ENCODE measurements at places on chromosomes 12 and 14.

GRCh38 chr14:64174922-64175782 lies 119.0 kb downstream of the ESR2 start:
- DNase-seq = no peak

GRCh38 chr12:25801734-25802133 lies 156.7 kb upstream of the RASSF8 start:
- no peak for DNase-seq

DNA sequence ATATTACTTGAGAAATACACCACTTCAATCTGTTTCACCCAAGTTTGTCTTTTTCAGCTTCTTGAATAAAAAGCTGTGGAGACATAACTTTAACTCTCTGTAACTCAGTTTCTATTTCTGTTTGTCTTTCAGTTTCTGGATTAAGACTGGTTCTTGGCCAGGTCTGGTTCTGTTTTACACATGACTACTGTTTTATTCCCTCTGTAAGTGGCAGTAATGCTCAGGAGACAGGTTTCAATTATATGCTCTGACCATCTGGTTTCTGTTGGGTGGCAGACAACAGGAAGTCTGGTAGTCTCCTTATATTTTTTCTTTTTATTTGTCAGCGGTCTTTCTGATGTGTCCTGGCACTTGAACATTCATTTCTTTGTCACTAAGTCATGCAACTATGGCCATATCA lies 102.9 kb downstream of the RPS29 start:
- DNase-seq = no peak

GRCh38 chr14:74535756-74536325 lies 42.3 kb downstream of the ISCA2 start:
- no peak for DNase-seq

DNA sequence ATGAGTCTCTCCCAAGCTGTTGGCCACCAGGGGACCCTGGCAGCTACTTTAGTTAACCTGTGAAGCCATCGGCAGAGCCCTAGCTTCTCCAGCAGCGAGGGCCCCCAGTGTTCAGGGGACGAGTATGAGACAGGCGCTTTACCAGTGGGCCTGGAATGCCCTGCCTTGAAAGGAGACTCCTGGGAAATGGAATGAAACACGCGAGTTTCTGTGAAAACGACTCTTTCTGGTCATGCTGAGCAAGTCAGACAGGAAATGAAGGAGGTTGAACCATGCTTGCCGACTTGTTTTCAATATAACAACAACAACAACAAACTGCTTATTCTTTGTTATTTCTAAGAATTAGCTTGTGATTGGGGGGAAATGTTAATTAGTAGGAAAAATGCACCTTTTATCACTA lies 42.9 kb downstream of the SFSWAP start:
- no peak for DNase-seq

DNA sequence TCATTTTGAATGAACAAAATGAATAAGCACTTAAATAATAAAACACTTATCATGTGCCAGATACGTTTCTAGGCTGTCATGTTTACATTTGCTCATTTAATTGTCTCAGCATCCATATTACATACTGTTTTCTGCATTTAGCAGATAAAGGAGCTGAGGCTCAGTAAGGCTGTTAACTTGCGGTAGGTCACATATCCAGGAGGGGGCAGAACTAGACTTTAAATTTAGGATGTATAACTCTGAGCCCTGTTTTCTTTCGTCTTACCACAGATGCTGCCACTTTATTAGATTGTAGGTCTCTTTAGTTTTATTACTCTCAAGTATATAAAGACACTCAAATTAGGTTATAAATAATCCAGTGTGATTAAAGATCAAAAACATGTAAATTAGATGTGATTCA lies 17.7 kb downstream of the IRAK4 start:
- DNase-seq = no peak

DNA sequence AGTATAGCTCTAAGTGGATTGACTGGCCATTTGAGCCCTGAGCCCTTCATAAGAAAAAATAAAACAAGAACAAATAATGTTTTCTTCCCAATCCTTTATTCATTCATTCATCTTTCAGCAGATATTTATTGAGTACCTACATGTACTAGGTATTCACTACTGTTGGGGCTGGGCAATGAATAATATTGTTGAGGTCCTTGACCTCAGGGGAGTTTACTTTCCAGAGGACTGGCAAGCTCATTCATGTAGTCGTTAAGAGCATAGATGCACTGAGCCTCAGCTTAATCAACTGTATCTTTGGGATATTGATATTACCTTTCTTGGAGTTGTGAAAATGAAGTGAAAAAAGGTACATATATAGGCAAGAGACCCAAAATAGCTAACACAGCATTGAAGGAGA lies 7.6 kb downstream of the CFAP54 start:
- no peak for DNase-seq

GRCh38 chr12:67853204-67853603 lies 136.0 kb upstream of the IFNG-AS1 start:
- no peak for DNase-seq

DNA sequence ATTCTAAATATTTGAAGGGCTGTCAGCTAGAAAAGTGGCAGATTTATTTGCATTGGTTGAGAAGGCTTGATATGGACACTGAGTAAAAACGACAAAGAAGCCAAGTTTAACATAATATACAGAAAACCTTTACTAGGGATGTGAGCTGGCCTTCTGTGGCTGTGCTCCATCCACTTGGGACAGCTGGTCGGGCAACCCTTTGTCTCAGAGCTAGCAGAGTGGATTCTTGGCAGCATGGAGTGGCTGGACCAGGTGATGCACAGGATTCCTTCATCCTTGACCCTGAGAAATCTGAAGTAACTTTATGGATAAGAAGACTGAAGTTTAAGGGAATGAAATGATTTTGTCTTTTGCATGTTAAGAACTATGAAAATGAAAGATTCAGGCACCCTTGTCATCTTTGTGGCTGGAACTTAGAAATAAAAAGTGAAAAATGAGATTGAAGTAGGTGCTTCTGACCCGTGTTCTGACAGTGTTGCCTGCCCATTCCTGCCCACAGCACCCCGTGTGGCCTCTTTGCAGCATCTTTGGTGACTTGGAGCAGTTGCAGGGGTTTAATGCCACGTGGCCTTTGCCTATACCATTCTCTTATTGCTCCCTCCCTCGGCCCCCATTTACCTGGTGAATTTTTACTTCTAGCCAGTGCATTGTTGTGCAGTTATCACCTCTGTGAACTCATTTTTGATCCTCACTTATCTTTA lies 32.6 kb downstream of the PELI2 start:
- no peak for DNase-seq
